ENCODE measurements at places on chromosomes 4 and X.

- no peak for DNase-seq
Observed at GRCh38 chrX:133681421-133681820, 266.1 kb upstream of the GPC4 start.

DNA sequence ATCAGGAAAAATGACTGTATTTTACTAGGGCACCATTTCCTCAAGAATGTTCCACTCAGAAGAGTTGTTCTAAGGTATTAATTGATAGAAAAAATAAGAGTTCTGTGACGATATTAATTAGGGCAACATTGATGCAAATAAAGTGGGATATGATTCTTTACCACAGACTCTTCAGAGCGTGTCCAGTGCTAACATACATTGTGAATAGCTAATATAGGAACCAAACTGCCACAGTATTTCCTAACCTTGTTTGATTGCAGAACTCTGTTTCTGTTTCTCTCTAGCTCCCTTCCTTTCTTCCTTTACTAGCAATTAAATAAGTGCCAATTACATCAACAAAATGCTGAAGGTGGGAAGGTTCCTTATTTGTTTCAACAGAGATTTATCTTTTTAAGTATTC lies 154.1 kb upstream of the CPEB2 start:
- no peak for DNase-seq

GRCh38 chr4:63211776-63212479 lies 1197.3 kb downstream of the TECRL start:
- DNase-seq: no peak

DNA sequence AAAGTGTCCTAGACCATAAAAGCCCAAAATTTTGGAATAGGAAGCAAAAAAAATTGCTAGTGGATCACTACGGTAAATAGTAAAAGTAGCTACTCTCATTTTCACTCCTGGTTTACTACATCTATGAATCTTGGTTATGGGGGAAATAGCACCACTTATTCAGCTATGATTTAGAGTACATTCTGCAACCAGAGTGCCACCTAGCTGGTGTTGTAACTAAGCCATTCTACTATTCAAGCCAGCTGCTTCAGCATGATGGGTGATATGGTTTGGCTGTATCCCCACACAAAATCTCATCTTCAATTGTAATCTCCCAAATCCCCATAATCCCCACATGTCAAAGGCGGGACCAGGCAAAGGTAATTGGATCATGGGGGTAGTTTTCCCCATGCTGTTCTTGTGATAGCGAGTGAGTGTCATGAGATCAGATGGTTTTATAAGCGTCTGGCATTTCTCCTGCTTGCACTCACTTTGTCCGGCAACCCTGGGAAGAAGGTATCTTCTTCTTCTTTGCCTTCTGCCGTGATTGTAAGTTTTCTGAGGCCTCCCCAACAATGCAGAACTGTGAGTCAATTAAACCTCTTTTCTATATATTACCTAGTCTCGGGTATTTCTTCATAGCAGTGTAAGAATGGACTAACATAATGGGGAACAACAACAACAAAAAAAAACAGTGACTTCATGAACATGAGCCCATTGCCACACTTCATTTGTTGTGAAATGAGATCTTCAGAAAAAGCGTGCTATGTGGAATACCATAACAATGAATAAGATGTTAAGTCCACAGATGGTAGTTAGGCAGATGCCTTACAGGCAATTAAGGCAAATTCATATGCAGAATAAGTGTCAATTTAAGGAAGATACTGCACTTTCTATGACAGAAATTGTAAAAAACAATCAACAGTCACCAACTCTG lies 280.1 kb downstream of the PABPC4L start:
- DNase-seq: no peak

DNA sequence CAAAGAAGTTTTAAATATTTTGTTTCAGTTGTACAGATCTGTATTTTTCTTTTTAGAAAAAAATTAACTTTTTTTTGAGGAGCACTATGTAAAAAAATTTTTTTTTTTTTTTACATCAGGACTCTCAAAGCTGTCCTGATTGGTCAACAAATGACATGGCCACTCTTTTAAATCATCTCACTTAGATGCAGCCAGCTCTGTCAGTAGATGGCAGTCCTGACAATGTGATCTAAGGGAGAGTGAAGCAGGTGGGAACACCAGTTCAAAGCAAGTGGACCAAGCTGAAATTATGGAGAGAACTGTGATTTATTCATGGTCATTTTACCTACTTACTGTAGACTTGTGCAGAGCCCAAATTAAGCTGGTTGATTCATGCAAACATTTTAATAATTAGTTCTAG lies 174.7 kb upstream of the GPRIN3 start:
- DNase-seq: peak; percentile 11

DNA sequence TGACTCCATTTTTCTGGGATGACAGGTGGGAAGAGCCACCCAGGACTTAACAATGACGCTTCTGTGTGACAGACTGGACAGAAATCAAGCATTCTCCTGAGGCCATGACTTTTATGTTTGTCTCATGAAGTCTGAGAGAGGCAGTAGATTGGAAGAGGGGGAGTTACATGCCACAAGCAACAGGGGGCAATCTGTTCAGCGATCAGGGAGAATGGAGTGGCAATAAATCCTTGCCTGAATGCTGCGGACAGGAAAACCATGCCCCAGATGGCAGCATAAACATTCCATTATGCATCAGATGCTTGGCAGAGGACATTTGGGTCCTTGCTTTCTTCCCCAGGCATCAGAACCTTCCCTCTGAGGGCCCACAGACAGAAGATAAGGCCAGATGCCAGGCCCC lies 312.4 kb upstream of the DIPK2B start:
- DNase-seq: no peak

GRCh38 chr4:37663552-37663951 lies 22.6 kb downstream of the RELL1 start:
- no peak for DNase-seq

GRCh38 chr4:170610434-170610833 lies 520.7 kb upstream of the AADAT start:
- DNase-seq: no peak

GRCh38 chrX:2662586-2662985 lies 28.5 kb upstream of the CD99 start:
- no peak for DNase-seq

DNA sequence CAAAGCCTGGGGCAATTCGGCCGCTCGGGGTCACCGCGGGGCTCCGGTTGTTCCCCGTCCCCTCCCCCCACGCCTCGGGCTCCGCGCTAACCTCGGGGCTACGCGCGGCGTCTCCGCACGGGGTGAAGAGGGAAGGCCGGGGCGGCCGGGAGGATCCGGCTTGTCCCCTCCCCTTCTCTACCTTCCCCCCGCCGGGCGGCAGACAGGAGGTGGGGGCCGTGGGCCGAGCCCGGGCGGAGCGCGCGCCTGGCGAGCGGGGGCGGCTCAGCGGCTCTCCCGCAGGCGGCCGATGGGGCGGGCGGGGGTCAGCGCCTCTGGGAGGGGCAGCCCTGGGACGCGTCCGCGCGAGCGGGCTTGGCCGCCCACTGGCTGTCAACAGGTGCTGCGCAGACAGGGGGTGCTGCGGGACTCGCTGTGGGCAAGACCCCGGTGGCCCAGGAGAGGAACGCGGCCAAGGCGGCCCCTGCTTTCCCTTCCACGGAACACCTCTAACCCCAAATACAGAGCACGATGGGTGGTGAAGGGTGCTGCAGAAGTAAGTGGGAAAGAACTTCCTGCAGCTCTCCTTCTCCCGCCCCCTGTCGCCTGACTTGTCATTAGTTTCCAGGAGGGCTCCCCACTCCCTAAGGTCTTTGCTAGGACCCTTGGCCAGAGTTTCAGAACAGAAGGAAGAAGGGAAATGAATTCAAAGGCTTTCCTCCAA lies at the start of gene PDGFC:
Gene PDGFC (minus strand): TSS at position 124 of the 703 bp plus-strand sequence. CDS start 896 bp downstream, outside the sequence.
- DNase-seq: peak; percentile 37

GRCh38 chr4:118348886-118349285 lies 3.9 kb downstream of the PRSS12 start:
- no peak for DNase-seq

DNA sequence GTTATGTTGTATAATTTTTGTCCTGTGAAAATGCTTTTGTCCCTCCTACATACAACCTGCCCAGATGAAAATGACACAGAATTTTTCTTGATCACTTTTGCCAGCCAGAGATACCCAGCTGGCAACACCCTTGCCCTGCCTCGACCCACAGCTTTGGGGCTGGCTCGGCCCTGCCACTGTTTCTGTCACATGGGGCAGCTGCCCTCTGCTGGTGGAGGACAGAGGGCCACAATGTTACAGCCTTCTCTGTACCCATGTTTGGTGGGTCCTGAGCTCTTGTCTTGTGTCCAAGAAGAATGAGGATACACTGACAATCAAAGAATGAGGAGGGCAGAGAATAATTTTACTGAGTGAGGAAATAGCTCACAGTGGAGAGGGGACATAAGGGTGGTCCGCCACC lies 31.1 kb downstream of the BMP15 start:
- no peak for DNase-seq

- DNase-seq: no peak
Observed at GRCh38 chrX:5915783-5916182, 312.9 kb downstream of the NLGN4X start.

DNA sequence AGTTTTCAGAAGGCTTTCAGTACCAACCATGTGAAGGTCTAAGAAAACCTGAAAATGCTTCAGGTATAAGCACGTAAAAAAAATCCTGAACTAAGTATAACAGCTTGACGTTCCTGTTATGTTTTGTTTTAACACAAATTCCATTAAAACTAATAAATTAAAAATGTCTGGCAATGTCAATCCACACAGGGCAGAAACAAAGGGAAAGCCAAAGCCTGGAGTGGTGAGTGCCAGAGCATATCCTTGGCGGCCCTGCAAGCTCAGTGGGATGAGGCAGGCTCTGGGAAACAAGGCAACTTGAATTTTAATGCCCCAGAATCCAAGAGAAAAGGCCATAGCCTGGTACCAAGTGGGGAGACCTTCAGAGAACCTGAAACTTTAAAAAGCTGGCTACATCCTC lies 78.2 kb downstream of the EPHA5 start:
- no peak for DNase-seq

GRCh38 chrX:12237131-12237530 lies 98.9 kb downstream of the FRMPD4 start:
- DNase-seq: no peak

DNA sequence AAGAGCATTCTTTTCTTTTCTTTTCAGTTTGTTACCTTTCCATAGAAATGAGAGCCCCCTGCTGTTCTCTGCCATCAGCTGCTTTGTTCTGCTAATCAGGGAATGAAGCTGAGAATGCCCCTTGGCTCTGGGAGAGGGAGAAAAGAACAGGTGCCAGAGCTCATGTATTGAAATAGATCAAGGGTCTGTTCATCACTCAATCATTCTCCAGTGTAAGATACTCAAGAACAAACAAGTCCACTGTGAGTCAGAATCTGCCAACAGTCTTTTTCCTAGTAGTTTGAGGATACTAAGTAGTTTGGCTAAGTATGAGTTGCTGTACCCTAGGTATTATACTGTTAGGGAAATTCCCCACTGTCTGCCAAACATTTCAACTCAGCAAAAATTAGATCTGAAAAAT lies 144.3 kb downstream of the RTL3 start:
- no peak for DNase-seq

- no peak for DNase-seq
Observed at GRCh38 chrX:14377427-14377826, 151.9 kb upstream of the GLRA2 start.

- no peak for DNase-seq
Observed at GRCh38 chrX:34734383-34734782, 77.3 kb upstream of the TMEM47 start.

DNA sequence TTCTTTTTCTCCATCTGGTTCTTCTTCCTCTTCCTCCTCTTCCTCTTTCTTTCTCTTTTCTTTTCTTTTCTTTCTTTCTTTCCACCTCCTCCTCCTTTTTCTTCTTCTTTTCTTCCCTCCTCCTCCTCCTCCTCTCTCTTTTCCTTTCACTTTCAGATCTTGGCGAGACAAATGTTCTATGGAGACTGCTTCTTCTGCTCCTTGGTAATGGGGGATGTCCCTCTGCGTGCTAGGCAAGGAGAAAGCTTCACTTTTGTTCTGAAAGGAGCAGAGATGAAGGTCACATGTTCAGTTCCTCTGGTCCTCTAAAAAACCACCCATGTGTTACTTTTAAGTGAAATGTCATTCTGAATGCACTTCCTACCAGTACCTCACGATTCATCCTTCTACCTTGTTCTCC lies 33.2 kb downstream of the NBDY start:
- DNase-seq: no peak

DNA sequence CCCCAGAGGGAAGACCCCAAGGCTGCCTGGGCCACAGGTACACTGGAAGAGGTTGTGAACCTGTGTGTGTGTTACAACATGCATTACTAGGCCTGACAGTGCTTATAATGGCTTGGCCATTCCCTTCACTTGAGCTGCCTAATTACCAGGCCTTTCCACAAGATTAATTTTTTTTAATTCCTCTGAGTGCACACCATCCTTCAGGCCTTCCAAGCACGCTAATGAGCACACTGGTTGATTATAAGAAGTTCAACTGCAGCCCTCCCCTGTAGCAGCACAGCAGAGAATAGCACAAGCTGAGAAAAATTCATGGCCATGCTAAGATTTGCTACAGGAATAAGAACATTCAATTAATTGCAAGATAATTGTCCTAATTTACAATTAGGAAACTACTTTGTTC lies 2.2 kb upstream of the SUPT20HL2 start:
- DNase-seq: no peak

- peak; percentile 52 for DNase-seq
Observed at GRCh38 chrX:120604361-120604782, 471 bp downstream of the MCTS1 start.

- DNase-seq: no peak
Observed at GRCh38 chr4:94240384-94240783, 32.7 kb downstream of the SMARCAD1 start.

GRCh38 chrX:39159921-39160507 lies 358.8 kb downstream of the MID1IP1 start:
- DNase-seq: no peak

GRCh38 chrX:135605906-135606305 lies 85.4 kb downstream of the INTS6L start:
- no peak for DNase-seq

DNA sequence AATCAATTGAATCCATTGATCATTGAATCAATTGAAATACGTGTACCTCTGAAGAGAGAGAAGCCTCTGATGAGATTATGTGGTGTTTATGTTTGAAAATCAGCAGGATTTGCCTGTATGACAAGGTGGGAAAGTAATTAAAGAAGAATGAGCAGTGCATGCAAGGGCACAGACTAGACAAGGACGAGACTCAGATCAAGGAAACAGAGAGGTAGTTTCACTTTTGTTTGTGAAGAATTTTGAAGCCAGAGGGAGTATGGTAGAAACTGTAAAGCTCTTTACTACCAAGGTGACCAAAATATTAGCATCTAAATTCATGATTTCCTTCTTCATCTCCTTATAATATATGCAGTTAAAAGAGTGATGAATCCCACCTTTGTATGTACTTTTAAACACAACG lies 1830.0 kb upstream of the IGFBP7 start:
- DNase-seq: no peak

- no peak for DNase-seq
Observed at GRCh38 chr4:128908735-128909134, 99.2 kb downstream of the JADE1 start.

DNA sequence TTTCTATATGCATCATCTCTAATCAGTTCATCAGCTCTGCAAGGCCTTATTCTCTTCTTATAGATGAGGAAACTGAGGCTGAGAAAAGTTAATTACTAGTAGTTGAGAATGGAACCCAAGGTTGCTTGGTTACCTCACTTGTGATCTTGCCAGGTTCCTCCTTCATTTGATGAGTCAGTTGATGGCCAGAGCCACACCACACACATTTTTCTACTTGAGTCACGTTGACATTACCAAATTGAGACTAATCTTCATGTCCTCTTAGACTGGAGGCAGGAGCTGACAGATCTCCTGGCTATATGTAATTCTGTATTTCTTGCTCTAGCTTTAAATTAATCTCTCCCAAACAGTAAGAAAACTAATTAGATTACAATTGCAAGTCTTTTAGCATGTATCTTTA lies 428.4 kb downstream of the AFF2 start:
- no peak for DNase-seq

Measured in NCI-H2081 (cell line).